ENCODE measurements at places on chromosomes 16 and 17.
A peak's percentile ranks its signal among the peaks of the same experiment; 100 is the strongest.

DNA sequence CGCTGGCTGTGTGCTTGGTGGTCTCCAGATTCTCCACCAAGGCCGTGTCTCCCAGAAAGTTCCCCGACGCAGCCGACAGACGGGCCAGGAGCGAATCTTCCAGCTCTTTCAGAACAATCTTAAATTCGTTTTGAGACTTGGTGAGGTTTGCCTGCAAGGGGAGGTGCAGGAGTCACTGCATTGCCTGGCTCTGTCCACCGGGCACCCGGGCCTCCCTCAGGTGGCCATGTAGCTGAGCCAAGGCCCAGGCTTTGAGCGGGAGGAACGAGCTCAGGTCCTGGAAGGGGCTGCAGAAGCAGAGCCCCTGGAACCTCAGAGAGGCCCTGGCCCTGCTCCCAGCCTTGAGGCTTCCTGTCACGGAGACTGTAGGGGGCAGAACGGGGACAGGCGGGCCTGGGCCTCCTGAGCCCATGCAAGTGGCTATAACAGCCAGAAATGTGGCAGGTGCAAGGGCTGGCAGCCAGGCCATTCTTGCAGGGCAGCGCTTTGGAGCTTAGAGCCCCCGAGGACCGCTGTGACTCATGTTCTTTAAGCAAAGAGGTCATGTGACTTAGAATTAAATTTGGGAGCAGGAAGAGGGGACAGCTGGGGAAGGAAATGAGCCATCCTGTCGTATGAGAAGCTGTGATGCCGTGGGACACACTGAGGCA is 72.4 kb downstream of the PGS1 start:
- no peak for DNase-seq

DNA sequence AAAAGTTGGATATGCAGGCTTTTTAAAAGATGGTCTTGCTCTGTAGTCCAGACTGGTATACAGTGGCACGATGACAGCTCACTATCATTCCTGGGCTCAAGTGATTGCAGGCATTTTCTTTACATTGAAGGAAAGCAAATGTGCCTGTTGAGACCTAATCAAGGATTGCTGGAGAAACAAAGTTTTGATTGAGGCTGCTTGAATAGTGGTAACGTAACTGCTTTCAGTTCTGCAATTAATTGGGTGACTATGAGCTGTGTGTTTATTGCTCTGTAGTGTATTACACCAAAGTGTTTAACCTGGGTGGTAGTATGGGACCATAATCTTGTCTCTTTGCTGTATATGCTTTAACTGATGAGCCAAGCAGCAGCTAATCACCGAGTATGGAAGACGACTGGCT is 2.3 kb downstream of the UBB start:
- DNase-seq = no peak

- no peak for DNase-seq
Observed at GRCh38 chr17:67862614-67863217, 37.4 kb downstream of the BPTF start.

- no peak for DNase-seq
Observed at GRCh38 chr17:57143361-57143760, 58.3 kb downstream of the AKAP1 start.

DNA sequence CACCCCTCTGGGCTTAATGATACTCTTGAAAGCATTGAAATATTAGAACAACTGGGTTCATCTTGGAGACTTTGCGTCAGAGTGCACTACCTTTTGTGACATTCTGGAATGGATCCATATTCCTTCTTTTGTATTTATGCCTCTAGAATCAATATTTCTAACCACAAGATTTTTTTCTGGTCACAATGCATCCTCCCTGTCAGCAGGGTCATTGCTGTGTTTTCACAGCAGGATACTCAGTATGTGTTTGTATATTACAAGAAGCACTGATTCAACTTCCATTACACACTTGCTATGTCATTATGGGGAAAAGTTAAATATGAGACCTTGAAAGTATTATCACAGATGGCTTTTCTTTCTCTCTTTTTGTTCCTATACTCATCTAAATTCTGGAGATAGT is 370.0 kb downstream of the HS3ST3B1 start:
- no peak for DNase-seq

GRCh38 chr17:38706505-38707216 is 1.6 kb downstream of the MLLT6 start:
- DNase-seq = peak; percentile 21

GRCh38 chr17:71511266-71511995 is 609.4 kb upstream of the SOX9 start:
- no peak for DNase-seq

GRCh38 chr17:20313306-20313705 is 154.0 kb downstream of the LGALS9B start:
- DNase-seq = no peak

DNA sequence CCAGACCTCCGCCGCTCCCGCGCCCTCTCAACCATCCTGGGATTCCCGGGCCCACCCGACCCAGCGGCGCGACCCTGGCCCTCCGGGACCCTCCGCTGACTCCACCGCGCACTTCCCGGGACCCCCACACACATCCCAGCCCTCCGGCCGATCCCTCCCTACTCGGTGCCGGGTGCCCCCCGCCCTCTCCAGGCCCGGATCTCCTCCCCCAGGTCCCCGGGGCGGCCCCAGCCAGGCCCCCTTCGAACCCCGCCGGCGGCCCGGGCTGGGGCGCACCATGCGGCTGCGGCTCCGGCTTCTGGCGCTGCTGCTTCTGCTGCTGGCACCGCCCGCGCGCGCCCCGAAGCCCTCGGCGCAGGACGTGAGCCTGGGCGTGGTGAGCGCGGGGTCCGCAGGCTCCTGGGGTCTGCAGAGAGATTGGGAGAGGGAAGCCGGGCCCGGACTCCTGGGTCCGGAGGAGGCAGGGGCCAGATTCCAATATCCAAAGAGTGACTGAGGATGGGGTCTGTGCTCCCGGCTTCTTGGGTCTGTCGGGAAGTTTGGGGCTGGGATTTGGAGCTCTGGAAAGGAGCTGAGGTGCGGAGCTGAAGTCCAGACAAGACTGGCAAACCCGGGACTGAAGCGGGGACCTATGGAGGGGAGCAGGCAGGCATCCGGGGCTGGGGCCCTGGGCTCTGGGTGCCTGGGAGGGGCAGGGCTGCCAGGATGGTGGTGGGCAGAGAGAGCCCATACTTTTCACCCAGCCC is 453 bp downstream of the MMP25 start:
- DNase-seq = no peak

DNA sequence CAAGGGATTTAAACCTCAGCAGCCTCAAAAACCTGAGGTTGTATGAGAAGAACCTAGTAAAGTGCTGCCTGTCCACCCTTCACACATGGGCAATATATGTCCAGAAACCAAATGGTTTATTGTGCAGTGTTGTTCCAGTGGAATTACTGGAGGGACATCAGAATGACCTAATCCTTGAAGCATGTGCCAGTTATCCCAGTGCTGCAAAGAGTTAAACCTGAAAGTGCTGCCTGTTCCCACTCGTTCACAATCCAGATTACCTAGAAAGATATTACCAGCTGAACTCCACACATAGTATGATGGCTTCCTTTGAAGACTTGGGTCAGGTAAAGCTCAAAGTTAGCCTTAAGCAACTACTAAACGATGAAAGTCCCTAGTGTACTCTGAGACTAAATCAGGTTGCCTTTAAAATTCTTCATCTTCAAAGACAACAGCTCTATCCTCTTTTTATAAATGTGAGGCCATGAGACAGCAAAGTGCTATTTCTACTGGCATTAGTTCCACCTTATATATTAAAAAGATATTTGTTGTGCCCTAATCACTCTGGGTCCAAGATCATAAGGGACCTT is 133.1 kb downstream of the SNX11 start:
- no peak for DNase-seq

GRCh38 chr16:5042574-5043171 is 8.9 kb upstream of the NAGPA start:
- DNase-seq = no peak

DNA sequence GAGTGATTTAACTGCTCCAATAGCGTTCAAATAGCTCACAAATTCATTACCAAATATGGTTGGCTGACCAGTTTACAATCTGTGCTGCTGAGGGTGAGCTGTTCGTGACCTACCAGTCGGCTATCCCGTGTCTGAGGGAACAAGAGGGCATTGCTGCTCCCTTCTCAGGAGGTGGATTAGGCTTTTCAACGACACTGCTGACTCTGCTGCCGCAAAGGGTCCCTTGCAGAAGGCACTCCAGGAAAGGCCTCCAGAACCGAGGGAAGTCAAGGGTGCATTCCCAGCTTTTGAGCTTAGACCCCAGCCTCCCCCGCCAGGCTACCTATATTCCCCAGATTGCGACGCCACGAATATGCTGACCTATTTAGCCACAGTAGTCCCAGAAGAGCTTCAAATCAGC is 32.3 kb downstream of the GJC1 start:
- DNase-seq = no peak

GRCh38 chr16:66944054-66944441 is 8.7 kb downstream of the CES2 start:
- DNase-seq = no peak

DNA sequence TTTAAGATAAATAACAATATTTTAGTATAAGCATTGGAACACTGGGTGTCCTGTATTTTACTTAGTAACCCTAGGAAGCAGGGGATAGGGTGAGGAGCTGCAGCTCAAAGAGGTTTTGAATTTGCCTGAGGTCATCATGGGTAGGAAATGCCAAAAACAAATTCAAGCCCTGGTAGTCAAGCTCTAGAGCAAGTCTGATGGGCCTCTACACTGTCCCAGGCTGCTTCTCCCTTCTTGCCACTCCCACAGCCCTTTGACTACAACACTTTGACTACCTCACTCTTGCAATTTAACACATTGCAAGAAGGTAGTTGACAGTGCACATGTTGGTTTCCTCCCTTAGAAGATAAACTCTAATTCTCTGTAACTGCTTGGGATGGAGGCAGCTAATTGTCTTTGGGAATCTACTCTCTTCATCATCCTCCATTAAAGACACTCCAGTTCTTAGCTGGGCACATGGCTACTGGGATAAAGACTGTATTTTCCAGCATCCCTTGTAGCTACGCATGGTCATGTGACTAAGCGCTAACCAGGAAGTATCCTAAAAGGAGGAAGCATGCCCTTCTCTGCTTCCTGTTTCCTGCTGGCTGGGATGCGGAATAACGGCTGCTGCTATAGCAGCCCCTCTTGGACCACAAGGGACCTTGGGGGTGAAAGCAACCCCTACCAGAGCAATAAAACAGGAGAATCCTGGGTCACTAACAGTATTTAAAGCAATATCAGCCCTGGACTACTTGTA is 30.7 kb upstream of the SSTR2 start:
- no peak for DNase-seq

DNA sequence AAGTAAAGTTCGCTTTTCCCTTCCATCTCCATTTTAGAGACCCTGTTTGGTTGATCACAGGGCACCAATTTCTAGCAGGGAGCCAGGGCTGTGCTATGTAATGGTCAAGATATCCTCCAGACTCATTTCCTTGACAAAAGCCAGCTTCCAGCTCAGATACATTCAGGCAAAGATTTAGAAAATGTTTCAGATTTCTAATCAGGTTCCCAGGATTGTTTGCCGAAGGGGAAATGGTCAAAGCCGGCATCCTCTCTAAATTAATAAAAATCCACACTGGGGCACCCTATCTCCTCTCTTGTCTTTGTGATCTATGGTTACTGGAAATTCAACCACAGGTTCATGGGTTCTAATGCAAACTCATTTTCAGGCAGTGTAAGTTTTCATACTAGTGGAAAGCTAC is 686.8 kb upstream of the KIF2B start:
- DNase-seq = no peak
